Stimulated activated CD8-positive, alpha-beta memory T cell treated with anti-CD3 and anti-CD28 coated beads, Interleukin-7, amount 100 ng/mL, for 4 hours (primary cell): ENCODE measurements at places on chromosomes 1 and 21.

DNA sequence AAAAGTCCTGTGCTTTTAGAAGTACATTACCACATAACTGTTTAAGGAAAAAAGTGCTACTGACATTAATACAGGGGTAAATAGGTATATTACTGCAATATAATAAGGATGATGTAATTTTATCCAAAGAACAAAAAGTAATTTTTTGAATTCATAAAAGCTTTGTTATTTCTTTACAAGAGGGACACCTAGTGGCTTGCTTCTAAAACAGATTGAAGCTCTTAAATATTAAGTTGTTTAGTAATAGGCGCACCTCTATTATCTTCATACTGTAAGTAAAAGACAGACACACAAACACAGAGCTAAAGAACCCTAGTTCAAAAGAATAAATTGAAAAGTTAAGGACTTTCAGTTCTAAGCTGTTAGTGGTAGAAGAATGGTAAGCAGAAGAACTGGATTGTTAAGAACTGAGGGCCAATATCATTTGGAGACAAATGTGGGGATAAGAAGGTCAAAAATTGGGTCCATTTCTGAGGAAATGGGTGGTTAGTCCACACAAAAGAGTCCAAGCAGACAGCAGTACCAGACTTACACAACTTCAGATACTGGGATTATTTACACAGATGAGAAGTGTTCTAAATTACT is 15.4 kb downstream of the ZNHIT6 start:
- DNase-seq: no peak

GRCh38 chr1:180521474-180522212 is 19.3 kb upstream of the ACBD6 start:
- DNase-seq: no peak

DNA sequence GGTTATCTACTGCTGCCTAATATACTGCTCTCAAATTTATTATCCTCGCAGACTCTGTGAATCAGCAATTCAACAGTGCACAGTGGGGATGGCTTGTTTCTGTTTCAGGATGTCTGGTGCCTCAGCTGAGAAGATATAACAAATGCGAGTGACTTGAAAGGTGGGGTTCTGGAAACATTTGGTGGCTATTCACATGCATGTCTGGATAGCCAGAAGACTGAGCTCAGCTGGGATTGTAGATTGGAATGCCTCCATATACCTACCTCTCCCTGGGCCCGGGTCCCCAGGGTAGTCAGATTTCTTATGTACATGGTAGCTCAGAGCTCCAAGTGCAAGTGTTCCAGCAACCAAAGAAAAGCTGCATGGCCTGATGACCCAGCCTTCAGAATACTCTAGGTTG is 176.3 kb downstream of the IER5 start:
- no peak for DNase-seq

DNA sequence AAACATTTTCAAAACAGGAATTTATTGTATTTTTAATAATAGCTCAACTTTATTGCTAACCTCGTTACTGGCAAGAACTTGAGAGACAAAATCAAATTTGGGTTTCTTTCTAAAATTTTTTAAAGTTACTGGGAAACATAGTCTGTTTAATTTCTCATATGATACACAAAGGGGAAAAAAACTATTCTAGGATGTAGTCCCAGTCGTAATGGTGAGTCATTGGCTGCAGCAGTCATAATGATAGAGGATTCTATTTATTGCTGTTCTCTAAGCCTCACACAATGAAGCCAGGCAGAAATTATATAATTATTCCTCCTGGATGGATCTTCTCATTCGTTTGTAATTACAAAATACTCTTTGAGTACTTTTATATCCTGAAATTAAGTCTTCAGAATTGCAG is 326.5 kb upstream of the SGIP1 start:
- no peak for DNase-seq

GRCh38 chr1:176949033-176949662 is 215.4 kb downstream of the ASTN1 start:
- no peak for DNase-seq
